ENCODE measurements at places on chromosomes 7 and 10.

DNA sequence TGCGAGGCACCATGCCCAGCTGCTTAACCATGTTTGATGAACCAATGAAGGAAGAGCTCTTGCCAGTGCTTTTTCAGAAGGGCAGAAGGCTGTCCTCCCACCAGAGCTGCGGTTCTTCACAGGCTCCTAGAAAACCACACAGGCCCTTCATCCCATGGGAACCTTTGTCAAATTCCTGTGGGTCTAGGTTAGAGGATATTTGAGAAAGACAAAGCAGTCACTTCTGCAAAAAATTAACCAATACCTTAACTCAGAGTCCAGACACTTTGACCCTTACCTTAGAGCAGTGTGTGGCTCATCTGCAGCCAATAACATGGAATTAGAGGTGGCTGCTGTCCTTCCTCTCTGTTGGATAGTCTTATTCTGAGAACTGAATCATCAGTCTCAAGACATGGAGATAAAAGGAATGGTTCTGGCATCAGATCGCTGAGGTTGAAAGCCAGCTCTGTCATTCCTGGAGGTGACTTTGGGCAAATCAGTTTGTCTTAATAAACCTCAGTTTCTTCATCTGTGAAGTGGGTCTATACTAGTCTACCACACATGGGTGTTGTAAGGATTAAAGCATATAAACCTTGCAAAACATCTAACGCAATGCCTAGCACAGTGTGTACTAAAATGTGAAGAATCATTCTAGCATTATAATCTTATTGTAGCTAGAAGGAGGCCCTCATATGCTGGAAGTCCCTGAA is 65.1 kb upstream of the PIP4K2A start:
- no peak for DNase-seq

- no peak for DNase-seq
Measured at GRCh38 chr10:44965104-44965503, 5.5 kb downstream of the RASSF4 start.

- DNase-seq: no peak
Measured at GRCh38 chr10:8725343-8725742, 670.9 kb downstream of the GATA3 start.

DNA sequence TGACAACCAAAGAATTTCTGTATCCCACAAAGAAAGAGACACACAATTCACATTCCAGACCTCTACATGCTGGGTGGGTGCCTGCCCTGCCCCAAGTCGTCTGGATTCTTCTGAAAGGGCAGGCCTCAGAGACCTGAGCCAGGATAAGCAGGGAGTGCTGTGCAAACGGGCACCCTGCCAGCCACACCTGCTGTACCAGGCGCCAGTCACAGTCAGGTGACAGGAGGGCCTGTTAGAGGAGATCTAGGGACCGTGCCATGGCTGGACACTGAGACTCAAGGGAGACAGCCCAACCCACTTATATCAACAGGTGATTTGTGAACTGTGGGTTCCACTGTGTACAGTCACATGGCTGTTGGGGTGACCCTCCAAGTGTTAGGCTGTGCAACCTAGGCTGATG is 103.1 kb upstream of the AFAP1L2 start:
- no peak for DNase-seq

- DNase-seq: no peak
Measured at GRCh38 chr10:58757352-58758065, 244.8 kb downstream of the BICC1 start.

- DNase-seq: no peak
Measured at GRCh38 chr10:50552771-50553535, 70.8 kb downstream of the SGMS1 start.

- DNase-seq: no peak
Measured at GRCh38 chr10:15439341-15439842, 68.3 kb upstream of the FAM171A1 start.

DNA sequence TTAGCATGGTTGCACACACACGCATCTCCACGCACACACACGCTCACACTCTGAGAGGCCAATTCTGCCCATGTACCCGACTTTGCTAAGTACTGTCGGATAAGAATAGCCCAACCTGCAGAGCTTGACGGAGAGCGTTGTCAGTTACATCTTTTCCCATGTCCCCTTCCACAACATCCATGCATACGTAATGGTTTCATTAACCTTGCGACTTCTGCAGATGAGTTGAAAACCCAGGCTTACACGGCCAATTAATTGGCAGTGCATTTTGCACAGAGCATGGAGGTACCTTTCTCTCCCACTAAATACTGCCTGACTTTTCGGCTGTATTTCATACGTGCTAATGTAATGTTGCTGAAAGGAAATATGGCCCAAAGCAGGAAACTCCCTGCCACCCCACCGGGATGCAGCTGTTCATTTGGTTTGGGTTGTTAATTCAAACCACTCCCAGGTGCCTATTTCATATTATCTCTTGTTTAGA is 291.2 kb upstream of the HABP2 start:
- DNase-seq: no peak

- DNase-seq: no peak
Measured at GRCh38 chr7:44220358-44221112, 19.8 kb downstream of the YKT6 start.

GRCh38 chr7:157702311-157703023 is 365.7 kb downstream of the DNAJB6 start:
- DNase-seq: no peak

GRCh38 chr10:77638321-77639101 is 903 bp upstream of the KCNMA1 start:
- DNase-seq: no peak

DNA sequence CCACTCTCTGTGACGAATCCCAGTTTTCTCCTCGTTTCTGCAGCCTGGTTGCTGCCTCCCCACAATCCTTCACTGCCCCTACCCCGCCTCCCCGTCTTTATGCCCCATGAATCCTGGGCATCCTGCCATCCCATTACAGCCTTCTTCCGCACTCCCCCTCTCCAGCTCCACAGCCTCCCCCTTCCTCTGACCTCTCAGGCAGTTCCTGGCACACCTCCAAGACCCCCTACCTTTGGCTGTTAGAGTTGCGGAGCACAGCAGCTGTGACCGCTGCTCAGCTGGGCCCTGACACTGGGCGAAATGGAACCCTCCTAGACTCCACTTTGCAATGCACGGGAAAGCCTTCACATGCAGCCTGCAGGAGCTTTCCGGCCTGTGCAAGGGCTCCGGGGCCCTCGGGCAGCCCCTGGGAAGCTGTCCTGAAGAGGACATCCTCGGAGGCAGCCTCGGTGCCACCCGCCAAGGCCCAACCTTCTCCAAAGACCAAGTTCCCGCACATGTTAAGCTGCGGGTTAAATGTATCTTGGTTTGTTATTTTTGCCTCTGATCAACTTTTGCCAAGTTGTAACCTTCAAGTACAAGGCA is 400.7 kb upstream of the MKI67 start:
- DNase-seq: no peak

DNA sequence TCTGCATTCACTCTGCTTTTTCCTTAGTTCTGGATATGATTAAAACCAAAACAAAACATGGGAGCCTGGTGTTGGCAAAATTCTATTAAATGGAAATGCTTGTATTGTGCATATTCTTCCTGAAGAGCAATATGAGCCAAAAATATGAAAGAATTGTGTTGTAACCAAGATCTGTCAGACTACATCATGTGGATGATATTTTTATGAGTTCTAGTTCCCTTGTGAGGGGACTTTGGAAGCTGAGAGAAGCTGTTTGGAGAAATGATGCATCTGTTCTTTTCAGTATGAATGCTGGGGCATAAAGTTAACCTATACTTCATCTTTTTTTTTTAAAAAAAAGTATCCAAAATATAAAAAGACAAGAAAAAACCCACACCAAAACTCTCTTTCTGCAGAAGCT is 782.7 kb downstream of the ANKRD7 start:
- DNase-seq: no peak

- DNase-seq: no peak
Measured at GRCh38 chr7:131583430-131583829, 27.0 kb upstream of the PODXL start.

- no peak for DNase-seq
Measured at GRCh38 chr10:3775696-3776551, 9.1 kb downstream of the KLF6 start.

DNA sequence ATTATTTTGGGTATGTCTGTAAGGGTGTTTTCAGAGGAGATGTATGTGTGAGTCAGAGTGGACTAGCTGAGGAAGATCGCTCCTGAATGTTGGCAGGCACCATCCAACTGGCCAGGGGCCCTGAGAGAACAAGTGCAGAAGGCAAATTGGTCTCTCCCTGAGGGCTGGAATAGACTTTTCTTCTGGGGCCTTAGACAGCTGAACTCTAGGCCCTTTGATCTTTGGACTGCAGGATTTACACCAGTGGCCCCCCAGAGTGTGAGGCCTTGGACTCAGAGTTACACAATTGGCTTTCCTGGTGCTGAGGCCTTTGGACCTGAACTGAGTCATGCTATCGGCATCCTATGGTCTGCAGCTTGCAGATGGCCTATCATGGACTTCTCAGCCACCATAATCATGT is 217.2 kb downstream of the REEP3 start:
- DNase-seq: no peak

GRCh38 chr10:108639010-108639409 is 1284.3 kb downstream of the XPNPEP1 start:
- no peak for DNase-seq

DNA sequence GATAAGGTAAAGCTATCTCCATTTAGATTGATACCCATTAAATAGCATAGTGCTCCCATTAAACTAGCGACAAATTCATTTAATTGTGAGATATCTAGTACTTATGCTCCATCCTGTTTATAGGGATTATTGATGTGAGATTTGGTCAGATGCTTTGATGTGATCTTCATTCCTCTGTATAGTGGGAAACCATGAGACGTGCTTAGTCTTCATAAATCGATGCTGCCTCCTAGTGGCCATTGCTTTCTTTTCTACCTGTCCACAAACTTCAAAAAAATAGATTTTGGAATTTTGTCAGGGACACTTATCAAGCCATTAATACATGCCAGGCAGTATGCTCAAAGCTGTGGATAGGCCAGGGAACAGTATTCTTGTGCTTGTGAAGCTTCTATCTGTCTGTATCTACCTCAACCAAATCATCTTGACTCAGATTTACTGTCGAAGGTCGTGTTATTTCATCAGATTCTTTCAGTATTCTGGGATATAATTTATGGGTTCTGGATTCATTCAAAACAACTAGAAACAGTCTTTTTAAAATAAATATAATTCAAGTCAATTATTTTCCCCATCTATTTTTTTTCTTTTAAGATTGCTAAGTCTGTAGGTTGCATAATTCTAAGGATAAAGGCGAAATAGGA is 12.0 kb downstream of the LSM8 start:
- DNase-seq: peak; percentile 49

DNA sequence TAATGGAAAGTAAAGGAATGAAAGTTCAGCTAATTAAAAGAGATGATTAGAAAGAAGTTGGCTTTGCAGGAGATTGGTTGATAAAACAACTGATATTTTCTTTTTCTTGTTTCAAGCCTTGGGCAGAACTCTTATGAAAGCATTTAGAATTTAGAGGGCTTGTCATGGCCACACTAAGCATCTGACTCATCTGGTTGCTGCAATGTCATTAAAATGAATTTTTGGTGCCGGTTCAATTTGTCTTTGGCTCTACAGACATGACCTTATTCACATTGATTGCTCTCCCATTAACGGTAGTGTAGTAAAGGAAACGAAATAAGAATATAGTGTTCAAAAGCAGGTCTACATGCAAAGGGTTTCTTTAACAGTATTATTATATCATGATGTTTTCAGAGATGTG is 1012.4 kb upstream of the C7orf33 start:
- DNase-seq: no peak

GRCh38 chr7:158586499-158587161 is 993 bp downstream of the PTPRN2 start:
- DNase-seq: no peak

DNA sequence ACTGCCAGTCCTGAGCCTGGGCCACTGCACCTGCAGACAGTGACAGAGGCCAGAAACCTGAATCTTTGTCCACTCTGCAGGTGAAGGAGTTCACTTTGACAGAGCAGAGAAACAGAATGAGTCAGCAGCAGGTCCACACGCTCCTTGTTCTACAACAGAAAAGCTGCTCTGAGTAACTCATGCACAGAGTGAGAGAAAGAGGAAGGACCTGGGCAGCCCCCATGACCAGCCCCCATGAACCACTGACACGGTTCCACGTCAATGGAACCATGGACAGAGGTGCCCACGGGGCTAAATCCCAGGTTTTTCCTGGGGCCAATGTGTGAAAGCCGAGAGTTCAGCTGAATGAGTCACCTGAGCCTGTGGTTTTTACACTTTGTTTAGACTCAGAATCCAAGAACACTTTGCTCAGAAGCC is 40.8 kb upstream of the CTBP2 start:
- no peak for DNase-seq

- no peak for DNase-seq
Measured at GRCh38 chr7:20798081-20798693, 11.5 kb upstream of the SP8 start.

GRCh38 chr7:38630720-38631673 is at the start of gene AMPH:
AMPH (minus strand) TSS chr7:38631373; CDS start chr7:38631351, 22 bp downstream.
- no peak for DNase-seq

DNA sequence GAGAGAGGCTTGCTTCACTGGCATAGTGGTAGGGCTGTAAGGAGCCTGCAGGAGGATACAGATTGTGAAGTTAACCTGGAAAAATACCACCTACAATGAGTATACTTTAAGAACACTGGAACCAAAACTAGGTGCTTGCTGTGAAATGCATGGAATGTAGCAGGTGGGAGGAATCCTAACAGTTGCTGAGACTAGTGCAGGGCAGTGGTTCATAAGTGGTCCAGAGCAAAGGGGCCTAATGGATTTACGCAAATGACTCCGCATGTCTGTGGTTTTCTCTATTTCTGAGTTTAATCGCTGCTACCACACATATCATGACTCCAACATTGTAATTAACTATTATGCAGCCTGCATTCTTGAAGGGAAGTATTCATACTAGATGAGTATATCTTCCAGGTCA is 218.4 kb downstream of the CHRM2 start:
- no peak for DNase-seq

- no peak for DNase-seq
Measured at GRCh38 chr10:48518986-48519385, 85.9 kb downstream of the ARHGAP22 start.

DNA sequence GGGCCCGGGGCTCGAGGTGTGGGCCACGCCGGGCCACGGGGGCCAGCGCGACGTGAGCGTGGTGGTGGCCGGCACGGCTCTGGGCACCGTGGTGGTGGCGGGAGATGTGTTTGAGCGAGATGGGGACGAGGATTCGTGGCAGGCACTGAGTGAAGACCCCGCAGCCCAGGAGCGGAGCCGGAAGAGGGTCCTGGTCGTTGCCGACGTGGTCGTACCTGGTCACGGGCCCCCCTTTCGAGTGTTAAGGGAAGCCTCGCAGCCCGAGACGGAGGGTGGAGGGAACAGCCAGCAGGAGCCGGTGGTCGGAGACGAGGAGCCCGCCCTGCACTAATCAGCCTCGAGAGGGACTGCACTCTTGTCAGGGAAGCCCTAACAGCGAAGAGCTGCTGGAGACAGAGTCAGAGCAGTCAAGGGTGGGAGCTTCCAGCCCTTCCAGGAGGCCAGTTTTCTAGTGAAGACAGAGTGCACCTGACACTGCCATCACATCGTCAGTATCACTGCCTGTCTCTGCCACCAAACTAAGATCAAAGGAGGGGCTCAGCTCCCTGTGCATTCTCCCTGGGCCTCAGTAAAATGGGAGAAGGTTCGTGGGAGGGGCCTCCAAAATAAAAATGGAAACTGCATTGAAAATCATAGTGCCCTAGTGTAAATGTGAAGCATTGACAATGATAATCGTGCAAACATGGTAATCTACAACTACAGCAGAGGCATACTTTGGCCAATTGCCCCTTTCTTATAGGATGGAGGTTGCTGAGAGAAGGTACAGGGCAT is 1.3 kb downstream of the MBLAC1 start:
- DNase-seq: no peak
